ENCODE measurements at places on chromosomes 4 and X. TPM values are rescaled to one million over a fixed set of nuclear protein-coding genes. Genes with fewer than 3 reads are reported as not detected.

DNA sequence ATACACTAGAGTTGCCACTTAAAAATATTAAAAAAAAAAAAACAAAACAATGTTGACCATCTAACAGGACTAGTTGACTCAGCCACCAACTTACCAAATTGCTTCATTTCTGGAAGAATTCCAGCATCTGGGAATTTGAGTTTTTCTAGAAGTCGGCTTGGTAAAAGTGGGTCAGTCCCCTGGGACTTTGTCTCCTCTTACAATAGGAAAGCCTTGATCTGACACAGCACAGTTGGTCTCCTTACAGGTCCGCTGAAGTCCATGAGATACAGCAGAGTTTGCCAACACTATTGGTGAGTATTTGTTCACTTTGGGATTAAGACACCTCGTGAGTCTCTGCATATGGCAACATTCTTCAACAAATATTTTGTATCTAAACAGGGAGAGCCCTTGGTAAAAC lies 18.2 kb upstream of the DDIT4L start:
- DNase-seq: no peak

GRCh38 chr4:76195326-76195725 lies 18.3 kb downstream of the SCARB2 start:
- peak; percentile 62 for DNase-seq

- peak; percentile 43 for DNase-seq
Measured at GRCh38 chr4:139229534-139230039, 50.4 kb downstream of the MGARP start.

GRCh38 chrX:8960957-8961468 lies 72.9 kb downstream of the FAM9B start:
- DNase-seq: peak; percentile 22

DNA sequence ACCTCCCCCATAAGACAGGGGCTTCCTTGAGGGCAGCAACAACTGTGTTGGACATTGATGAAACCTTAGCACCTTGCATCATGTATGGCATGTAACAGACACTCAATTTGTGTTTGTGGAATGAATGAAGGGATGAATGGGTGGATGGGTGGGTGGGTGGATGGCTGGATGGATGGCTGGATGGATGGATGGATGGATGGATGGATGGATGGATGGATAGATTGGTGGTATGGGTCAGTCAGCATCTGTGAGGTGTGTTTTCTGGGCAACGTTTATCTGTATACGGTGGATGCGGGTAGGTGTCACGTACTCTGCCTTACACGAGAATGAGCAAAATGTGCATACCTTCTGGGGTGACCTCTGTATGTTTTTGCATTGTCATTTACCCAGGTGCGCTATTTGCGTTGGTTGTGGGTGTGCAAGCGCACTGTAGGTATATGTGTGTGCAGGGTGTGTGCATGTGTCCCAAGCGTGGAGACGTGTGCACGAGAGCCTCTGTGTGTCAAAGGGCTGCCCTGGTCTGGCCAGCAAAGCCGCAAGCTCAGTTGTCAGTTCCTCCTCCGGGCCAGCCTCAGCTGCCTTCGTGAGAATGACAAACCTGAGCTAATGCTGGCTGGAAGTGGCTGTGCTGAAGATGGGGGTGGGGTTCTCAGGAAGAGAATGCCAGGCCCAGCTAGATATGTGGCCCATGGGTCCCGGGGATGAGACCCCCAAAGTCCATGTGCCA lies 26.5 kb downstream of the ELF4 start:
- no peak for DNase-seq

GRCh38 chr4:183919141-183919540 lies 14.0 kb downstream of the STOX2 start:
- DNase-seq: no peak

DNA sequence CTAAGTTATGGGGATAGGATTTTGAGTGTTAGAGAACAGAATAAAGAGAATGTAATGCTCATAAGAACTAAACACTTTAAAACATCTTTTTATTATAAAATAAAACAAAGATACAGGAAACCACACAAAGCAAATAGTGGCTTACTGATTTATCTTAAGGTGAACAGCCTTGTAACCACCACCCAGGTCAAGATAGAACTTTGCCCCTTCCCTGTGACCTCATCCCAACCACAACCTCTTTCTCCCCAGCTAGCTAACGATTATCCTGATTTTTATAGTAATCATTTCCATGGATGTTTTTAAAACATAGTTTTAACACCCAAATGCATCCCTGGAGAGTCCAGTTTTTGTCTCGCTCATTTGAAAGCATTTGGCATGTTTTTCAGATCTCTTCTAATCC lies 17.0 kb downstream of the HELT start:
- DNase-seq: no peak

MAOA gene
- total RNA-seq: 27.6 TPM

DNA sequence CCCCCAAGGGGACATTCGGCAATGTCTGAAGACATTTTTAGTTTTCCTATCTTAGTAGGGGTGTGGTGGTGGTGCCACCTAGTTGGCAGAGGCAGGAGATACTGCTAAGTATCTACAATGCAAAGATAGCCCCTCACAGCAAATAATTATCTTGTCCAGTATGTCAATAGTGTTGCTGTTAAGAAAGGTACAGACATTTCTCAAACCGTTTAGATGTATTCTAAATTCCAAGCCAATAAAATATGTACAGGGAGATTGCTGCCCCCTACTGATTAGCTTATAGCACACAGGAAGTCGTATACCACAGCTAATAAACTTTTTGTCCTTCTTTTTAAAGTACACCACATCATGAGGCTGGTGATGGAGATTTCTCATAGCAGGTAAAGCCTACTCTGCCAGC lies 260.5 kb downstream of the TMA16 start:
- DNase-seq: peak; percentile 23

POF1B gene
- total RNA-seq: not detected

DNA sequence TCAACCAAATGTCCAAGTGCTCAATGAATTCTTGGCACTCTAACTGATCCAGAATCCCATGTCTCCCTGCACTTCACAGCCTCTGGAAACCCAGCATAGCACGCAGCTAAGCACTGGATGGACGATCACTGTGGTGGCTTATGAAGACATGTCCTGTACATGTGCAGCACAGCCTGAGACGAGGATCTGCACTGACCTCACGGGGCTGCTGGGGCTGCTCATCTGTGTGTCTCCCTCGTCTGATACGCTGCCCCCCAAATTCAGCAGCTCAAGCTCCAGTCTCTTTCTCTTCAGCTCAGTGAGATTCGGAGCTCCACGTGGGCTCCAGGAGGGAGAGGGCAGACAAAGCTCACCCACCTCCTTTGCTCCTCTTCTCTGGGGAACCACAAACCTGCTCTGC lies 126.9 kb downstream of the CPZ start:
- no peak for DNase-seq

- DNase-seq: peak; percentile 98
Measured at GRCh38 chrX:49269010-49269766, 405 bp upstream of the PPP1R3F start.

TMEM47 gene
- 128 TPM for total RNA-seq

GRCh38 chr4:68346461-68346860 lies 3.4 kb downstream of the YTHDC1 start:
- no peak for DNase-seq

MAGIX gene
- total RNA-seq: 1.7 TPM

GRCh38 chrX:81263059-81263458 lies 61.2 kb downstream of the SH3BGRL start:
- no peak for DNase-seq

DNA sequence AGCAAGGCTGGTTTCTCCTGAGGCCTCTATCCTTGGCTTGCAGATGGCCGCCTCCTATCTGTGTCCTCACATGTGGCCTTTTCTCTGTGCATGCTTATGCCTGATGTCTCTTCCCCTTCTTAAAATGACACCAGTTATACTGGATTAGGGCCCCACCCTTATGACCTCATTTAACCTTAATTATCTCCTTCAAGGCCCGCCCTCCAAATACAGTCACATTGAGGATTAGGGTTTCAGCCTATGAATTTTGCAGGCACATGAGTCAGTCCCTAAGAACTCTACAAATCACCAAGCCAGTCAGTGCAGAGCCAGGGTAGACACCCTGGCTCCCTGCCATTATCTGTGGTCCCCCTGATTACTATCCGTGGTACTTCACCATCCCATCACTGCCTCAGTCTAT lies 51.6 kb downstream of the MAML3 start:
- peak; percentile 38 for DNase-seq

GRCh38 chr4:17030543-17030942 lies 132.1 kb upstream of the LDB2 start:
- peak; percentile 97 for DNase-seq

DNA sequence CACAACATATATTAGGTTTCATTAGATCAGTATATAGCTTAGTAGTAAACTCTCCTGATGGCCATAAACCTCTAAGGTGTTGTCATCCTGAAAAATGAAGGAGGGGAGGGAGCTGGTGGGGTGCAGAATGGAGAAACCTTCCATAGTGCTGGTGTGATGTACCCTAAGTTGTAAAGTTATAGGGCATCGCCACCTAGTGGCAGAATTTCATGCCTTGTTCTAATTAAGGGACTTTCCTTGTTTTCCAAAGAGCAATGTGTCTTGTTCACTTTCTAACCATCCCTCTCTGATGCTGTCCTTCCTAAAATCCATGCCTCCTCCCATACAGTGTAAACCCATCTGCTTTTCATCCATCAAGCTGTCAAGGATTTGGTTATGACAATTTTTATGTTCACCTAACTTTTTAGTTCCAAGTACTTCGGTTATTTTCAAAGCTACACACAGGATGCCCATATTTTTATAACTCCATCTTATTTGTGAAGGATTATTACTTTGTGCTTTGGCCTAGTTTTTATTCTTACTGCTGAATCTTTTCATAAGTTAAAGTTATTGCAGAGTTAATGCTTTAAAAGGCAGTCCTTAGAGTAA lies 4.5 kb downstream of the NBDY start:
- DNase-seq: peak; percentile 51

TCEAL5 gene
- not detected for total RNA-seq

DNA sequence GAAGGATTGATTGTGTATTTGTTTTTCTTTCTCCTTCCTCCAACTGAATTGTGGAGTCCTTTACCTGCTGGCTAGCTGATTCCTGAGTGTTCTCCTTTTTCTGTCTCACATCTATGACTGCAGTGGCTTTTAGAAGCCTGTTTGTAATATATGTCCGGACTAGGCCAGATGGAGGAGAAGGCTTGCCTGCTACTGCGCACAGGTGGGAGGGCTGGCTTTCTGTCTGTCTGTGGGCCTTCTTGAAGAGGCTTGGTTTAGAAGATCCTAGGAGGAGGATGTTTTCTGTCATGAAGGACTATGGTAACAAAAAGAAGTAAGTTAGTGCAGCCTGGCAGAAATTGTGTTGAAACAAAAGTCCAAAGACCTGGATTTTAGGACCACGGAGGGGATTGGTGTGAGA lies 8.5 kb downstream of the PPP1R3F start:
- DNase-seq: no peak

GRCh38 chr4:179536694-179537093 lies 2094.5 kb upstream of the AGA start:
- no peak for DNase-seq

FRG2 gene
- total RNA-seq: not detected

USP17L18 gene
- total RNA-seq: not detected

GRCh38 chr4:86306816-86307215 lies 53.0 kb downstream of the MAPK10 start:
- DNase-seq: peak; percentile 87

MYOZ2 gene
- total RNA-seq: 0.26 TPM

RHOH gene
- total RNA-seq: not detected

DNA sequence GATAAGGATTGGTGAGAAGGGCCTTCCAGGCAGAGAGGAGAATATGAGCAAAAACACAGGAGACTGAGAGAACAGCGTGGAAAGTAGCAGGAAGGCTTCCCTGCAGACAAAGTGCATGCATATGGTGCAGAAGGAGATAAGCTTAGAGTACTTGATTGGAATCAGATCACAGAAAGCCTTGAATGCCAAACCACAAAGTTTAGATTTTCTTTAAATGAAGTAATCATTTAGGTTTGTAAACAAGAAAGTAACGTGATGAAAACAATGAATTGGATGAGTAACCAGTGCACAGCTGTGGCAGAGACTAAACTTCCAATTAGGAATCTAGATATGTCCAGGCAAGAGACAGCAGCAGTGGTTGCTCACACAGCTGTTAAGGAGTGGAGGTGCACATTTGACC lies 83.8 kb upstream of the C1QTNF7 start:
- DNase-seq: peak; percentile 94

BTC gene
- total RNA-seq: 3.1 TPM

NXF2B gene
- total RNA-seq: not detected

DNA sequence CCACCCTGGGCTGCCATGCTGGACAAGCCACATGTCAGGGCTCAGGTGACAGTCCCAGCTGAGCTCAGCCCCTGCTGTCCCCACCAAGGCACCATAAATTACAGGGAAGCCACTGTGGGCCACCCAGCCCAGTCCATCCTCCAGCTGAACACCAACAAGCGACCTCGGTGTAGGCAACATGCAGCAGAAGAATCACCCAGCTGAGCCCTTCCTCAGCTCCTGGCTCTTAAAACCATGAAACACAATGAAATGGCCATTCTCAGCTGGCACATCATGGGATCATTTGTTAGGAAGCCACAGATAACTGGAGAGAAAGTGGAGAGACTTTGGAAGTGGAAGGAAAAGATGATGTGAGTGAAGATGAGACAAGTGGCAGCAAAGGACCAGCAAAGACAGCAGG lies 23.3 kb upstream of the MAN2B2 start:
- DNase-seq: no peak

- DNase-seq: no peak
Measured at GRCh38 chr4:113673450-113673849, 88.1 kb downstream of the CAMK2D start.

GRCh38 chrX:41963348-41963747 lies 40.0 kb upstream of the CASK start:
- no peak for DNase-seq

GRCh38 chrX:13702111-13702789 lies 13.3 kb downstream of the RAB9A start:
- no peak for DNase-seq

DNA sequence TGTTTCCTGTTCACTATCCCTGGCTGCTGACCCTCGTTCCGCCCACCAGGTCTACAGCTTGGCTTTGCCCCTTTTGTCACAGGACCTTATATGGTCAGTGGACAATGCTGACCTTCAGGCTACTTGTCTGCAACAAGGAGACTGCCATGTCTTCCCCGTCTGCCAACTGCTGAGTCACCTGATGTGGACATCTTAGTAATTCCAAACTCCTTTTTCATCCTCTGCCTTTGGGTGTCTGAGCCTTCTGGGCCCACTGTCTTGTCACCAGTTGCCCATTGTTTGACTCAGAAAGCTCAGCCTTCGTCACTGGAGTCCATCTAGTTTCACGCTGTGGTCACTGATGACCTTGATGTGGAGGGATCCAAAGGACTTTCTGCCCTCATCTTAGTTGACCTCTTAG lies 30.2 kb downstream of the GPRIN3 start:
- DNase-seq: no peak

DNA sequence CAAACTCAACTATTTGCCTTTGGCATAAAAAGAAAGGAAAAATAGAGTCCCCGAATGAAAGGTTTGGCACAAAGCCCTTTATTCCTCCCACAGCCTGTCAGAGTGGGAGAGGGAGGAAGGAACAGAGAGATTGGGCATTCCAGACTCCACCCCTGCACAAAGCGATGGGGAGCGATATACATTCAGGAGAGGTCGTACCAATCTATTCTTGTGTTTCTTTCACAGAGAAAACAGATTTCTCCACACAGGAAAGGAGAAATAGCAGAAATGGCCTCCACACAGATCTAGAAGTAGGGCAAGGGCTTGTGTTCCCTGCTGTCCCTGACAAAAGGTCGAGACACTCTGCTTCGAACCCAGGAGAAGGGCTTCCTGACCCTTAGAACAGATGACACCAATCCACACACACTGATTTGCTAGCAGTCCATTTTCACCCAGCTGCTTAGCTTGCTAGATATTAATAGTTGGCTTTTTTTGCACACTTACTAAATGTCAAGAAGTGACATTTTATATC lies 197.4 kb downstream of the MAML3 start:
- peak; percentile 41 for DNase-seq

Data from fibroblast of lung (primary cell).